Glutamatergic neuron (in vitro differentiated cells): ENCODE measurements at places on chromosomes 1 and 21. TPM values are rescaled to one million over a fixed set of nuclear protein-coding genes. Genes with fewer than 3 reads are reported as not detected.

PDE9A gene
- total RNA-seq, result 58.7 TPM

- no peak for DNase-seq
Measured at GRCh38 chr1:99017655-99018054, 13.0 kb upstream of the PLPPR5 start.

GRCh38 chr1:145751491-145752037, 32.3 kb downstream of the CD160 start:
- DNase-seq, result no peak

- no peak for DNase-seq
Measured at GRCh38 chr1:212973899-212974298, 23.6 kb downstream of the VASH2 start.

DNA sequence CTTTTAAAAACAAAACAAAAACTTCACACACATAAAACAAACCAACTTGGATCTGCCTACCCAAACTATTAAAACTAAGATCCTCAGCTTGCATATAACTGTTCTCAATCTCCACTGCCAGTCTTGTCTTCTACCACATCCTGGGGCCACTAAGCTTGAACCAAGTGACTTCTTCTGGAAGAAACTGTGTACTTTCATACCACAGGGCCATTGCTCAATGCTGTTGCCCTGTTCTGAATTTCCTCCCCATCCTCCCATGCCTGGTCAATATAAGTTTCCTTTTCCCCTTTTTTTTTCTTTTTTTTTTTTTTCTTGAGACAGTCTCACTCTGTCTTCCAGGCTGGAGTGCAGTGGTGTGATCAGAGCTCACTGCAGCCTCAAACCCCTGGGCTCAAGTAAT, 109.9 kb downstream of the KIAA0319L start:
- no peak for DNase-seq

DNA sequence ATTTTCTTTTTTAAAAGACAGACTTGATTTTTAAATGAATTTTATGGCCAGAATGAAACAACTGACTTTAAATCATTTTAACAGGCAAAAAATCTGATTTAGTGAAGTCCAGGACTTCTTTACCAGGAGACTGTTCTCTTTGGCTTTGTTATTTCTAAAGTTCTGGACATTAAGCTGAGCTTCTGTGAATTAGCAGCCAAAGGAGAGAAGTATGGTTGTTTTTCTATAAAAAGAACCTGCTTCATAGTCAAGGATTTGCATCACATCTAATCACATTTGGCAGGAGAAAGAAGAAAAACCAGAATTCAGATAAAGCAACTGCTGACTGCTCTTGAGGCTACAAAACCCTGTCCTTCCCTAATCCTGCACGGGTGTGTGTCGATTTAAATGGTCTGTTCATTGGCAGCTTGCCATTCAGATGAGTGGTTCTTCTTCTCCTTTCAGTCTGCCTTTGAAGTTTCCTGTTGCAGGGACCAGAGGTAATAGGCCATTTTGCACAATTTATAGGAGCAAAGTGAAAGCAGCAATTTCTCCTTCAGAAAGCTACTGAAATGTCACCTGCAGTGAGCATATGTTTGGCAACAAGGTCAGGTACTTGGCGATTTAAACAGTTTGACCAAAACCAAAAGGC, 215.4 kb downstream of the OLFM3 start:
- no peak for DNase-seq
